ENCODE measurements at places on chromosomes 12 and 14.

DNA sequence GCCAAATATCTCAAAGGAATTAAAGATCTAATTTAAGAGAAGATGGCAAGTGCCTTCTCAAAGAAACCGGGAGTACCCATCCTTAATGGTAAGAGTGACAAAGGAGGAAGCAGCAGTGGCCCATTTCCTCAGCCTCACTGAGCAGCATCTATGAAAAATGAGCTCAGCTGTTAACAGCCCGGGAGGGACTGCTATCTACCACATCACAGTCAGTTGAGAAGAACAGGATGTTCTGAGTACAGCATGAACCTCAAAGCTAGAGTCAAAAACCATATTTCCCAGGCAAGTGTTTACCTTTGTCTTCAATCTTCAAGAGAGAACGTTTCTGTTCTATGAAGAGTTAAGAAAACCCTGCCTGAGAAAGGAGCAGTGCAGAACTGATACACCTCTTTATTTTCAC, 115.0 kb downstream of the BTG1 start:
- peak; percentile 74 for DNase-seq

DNA sequence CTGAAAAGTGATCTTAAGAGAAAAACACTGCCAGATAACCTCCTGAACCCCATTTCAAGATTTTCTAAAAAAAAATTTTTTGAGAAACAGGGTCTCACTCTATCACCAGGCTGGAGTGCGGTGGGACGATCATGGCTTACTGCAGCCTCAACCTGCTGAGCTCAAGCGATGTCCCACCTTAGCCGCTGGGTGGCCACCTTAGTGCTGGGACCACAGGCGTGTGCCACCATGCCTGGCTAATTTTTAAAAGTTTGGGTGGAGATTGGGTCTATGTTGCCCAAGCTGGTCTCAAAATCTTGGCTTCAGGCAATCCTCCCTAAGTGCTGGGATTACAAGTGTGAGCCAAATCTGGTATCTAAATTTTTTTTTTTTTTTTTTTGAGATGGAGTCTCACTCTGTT, 3.4 kb downstream of the PNMA1 start:
- no peak for DNase-seq

- DNase-seq: no peak
Measured at GRCh38 chr14:50311337-50311971, 575 bp downstream of the L2HGDH start.

- no peak for DNase-seq
Measured at GRCh38 chr12:51687614-51688013, 96.6 kb downstream of the SCN8A start.

GRCh38 chr14:101010835-101011234, 107.3 kb upstream of the RTL1 start:
- DNase-seq: no peak

- DNase-seq: no peak
Measured at GRCh38 chr14:95406756-95407277, 87.1 kb upstream of the CLMN start.

GRCh38 chr14:101757839-101758211, 3.7 kb upstream of the PPP2R5C start:
- no peak for DNase-seq

- DNase-seq: no peak
Measured at GRCh38 chr12:68971404-68971803, 38.4 kb upstream of the CPM start.

- DNase-seq: peak; percentile 4
Measured at GRCh38 chr14:77212943-77213678, 31.5 kb downstream of the TMEM63C start.

DNA sequence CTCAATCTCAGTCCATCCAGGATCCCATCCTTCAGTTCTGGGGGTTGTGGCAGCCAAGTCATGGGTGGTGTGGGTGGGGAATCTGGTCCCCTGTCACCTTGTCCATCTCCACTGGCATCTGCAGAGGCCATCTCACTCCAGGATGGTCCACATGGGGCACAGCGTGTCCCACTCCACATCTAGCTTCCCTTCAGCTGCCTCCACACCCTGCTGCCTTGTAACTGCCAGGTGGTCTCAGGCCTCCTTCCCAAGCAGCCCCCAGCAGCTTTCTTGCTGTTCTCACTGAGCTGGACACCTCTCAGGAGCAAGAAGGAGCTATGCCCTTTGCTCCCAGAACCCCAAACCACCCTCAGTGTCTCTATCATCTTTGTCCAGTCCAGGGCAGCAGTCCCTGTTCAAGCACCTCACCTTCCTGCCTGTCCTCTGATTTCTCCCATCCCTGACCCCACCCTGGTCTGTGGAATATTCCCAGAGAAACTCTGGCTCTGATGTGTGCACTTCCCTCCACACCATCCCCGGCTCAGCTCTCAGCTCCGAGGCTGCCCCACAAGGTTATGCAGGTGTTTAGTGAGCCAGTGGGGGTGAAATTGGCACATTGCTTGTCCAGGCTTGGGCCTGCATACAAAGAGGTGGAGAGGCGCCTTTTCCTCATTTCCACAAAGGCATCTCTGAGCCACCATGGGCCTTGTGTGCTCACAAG, 13.7 kb upstream of the DYNC1H1 start:
- DNase-seq: no peak

- no peak for DNase-seq
Measured at GRCh38 chr14:34794941-34795340, 80.2 kb downstream of the BAZ1A start.

- no peak for DNase-seq
Measured at GRCh38 chr12:128033473-128033872, 233.5 kb upstream of the TMEM132C start.

DNA sequence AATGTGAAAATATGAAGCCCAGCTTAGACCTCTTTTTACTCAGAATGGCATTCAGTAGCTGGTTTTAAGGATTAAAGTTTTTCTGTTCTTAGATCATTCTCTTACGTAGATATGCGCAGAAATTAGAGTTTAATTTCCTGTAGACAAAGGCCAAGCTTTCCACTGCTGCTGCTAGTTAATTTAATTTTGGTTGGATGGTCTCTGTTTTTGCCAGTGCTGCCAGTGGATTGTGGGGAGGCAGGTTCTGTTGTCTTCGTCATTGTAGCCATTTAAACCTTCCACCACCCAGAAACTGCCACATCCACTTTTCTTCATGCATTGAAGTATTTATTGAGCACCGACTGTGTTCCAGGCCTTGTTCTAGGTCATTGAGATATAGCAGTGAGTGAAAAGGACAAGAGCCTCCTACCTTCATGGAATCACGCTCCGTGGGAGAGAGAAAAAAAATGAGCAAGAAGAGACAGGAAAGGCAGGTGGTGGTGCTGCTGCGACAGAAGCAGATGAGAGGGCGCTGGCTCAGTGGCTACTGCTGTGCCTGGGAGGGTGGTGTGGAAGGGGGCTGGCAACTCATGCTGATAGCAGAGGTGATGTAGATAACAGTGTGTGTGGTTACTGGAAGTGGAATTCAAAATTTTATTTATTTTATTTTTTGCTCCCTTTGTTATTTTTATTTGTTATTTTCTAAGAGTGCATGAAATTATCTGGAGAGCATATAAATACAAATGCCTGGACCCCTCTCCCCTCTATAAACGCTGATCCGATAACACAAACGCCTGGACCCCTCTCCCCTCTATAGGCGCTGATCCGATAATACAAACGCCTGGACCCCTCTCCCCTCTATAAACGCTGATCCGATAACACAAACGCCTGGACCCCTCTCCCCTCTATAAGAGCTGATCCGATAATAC, 33.3 kb downstream of the DYNC1H1 start:
- DNase-seq: no peak

GRCh38 chr12:27297566-27297965, 35.1 kb upstream of the BMAL2 start:
- DNase-seq: no peak

GRCh38 chr14:74710480-74710879, 2.4 kb downstream of the AREL1 start:
- no peak for DNase-seq

DNA sequence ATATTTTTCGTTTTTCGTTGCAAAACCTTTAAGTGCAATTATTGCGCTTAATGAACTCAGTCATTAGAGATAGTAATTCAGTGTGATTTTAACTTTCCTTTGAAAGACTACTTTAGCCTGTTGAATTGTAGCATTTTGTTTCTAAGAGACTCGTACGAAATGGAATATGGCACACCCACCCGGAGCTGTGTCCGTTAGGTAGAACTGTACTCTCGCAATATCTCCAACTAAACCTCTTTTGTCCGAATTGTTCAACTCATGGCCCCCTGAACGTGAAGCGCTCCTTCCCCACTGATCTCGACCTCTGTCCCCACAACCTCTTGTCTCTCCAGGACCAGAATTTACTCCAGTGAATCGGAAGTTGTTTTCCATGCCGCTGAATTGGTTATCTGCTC, 800 bp downstream of the PCNX4 start:
- no peak for DNase-seq

GRCh38 chr12:69623970-69624369, 13.3 kb upstream of the LRRC10 start:
- DNase-seq: no peak

DNA sequence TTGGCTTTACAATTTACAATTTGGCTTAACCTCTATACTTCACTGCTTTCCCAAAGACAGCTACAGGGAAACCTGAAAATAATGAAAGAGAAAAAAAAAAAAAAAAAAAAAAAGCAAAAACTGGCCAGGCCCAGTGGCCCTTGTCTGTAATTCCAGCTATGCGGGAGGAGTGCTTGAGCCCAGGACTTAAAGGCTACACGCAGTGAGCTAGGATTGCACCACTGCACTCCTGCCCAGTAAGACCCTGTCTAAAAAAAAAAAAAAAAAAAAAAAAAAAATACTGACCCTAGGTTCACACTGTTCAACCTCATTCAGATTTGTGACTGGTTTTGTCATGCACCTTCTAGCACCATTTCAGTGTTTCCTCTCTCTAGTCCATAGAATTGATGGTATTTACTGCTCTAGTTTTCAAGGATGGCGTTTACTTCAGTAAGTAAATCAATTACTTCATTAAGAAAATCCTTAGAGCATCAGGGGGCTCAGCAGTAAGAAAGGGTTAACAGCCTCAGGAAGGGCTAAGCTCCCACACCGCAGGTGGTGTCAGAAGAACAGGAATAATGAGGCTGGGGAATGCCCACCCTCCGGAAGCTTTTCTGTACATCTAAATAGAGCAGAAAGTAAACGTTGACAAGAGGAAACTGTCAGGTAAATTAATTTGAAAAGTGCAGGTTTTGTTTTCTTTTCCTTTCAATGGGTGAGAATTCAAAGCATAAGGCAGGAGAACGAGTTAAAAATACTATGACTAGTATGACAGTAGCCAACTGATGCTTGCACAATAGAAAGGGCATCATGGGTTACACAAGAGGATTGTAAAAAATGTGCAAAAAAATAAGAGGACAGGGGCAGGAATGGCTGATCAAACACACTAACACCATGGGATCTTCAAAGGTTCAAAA, 115.0 kb upstream of the MDM1 start:
- no peak for DNase-seq

DNA sequence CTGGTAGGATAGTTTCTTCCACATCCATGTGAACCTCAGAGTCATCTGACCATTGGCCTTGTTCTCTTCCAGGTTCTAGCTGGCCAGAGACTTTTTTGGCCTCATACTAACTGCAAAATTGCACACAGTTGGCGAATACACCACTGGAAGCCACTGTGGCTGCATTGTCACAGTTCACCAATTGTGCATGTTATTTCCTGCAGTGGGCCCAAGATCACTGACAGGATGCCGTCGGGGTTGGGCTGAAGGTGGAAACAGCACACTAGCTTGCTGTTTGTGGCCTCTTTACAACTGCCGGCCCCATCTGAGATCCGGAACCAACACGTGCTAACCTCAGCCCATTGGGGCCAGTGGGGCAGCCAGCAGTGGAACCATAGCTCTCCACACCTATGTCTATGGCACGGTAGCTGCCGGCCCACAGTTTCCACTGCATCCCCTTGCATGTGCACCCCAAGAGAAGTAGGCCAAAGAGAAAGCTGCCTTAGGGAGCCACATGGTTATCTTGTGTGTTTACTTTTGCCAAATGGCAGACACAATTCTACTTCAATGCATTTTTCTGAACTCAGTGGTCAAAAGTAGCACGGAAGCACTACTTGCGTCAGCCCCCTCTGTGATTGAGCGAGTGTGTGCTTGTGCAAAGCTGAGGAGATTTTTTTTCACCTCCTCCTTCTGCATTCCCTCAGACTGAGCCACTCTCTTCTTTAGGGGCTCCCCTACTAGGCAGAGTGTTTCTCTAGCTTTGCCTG, 464.0 kb downstream of the RAD51B start:
- peak; percentile 70 for DNase-seq

DNA sequence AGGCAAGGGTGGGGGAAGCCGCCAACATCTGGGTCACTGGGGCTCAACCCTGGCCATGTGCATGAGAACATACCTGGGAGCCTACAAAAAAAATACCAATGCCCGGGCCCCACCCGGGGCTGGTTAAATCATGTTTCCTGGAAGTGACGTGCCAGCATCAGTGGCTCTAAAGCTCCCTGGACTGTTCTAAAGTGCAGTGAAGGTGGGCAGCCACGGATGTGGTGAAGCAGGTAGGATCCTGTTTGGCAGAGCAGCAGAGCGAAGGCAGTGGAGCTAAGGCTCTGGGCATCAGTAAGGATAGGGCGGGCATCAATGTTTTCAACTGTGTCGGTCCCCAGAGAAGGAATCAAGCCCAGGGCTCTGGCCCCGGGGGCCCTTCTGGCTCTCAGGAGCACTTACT, 525 bp upstream of the GPR68 start:
- DNase-seq: peak; percentile 72

DNA sequence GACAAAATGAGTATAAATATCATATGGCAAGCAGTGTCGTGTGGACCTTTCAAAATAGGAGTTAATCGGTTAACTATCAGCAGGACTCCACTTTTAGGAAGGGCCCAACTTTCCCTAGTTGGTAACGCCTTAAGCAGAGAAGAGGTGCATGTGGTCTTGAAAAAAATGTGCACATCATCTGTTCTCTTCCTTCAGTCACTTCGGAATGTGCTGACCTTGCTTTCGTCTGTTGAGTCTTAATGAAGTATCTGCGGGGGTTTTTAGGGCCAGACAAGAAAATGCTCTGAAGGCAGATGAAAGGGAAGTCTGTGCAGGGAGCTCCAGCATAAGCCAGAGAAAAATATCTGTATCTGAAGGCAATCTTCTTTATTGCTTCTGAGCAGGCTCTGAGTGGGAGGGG, 185.2 kb downstream of the AEBP2 start:
- DNase-seq: no peak

- no peak for DNase-seq
Measured at GRCh38 chr14:82872494-82872893, 1338.8 kb upstream of the SEL1L start.

DNA sequence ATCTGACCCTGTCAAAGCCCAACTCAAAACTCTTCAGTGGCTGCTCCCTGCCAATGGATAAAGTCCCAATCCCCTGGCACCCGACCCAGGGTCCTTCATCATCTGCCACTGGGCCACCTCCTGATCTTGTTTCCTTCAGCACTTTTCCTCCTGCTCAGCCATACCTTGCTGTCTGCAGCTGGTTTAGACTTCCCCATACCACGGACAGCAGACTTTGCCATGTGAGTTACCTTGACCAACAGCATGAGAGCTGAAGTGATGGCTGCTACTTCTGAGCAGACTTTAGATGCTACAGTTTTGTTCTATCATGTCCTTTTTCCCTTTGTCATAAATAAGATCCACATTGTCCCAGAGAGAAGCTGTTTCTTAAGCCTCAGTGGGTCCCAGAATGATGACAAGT, 33.3 kb upstream of the STON2 start:
- no peak for DNase-seq

All from CD4-positive, alpha-beta T cell treated with Interleukin-4 for 1 hour (primary cell).